GM04503 (cell line): ENCODE measurements at places on chromosomes 13 and 19.

GRCh38 chr13:75196147-75196837 is 285.7 kb downstream of the TBC1D4 start:
- no peak for DNase-seq

DNA sequence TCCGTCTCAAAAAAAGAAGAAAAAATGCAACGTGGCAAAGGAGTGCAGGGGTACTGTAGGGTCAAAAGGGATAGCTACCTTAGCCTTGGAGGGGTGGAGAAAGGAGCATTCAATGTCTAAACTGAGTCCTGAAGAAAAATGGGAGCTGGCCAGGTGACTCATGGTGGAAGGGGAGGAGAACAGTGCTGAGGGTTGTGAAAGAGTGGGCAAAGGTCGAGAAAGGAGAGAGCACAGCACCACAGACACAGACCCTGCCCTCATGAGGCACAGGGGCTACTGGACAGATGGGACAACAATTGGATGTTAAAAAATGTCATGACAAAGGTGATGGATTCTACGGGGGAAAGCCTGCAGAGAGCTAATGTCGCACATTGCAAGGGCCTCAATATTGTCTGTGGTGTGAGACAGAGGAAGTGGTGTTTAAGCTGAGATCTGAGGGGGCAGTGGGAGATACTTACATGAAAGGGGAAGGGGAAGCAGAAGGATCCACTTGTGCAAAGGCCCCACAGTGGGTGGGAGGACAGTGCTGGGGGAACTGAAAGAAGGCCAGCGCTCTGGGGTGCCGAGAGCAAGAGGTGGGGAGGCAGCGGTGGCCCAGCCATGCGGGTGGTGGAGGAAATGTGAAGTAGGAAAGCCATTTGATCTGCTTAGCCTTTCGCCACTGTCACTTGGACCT is 42.9 kb upstream of the URAD start:
- DNase-seq = no peak

DNA sequence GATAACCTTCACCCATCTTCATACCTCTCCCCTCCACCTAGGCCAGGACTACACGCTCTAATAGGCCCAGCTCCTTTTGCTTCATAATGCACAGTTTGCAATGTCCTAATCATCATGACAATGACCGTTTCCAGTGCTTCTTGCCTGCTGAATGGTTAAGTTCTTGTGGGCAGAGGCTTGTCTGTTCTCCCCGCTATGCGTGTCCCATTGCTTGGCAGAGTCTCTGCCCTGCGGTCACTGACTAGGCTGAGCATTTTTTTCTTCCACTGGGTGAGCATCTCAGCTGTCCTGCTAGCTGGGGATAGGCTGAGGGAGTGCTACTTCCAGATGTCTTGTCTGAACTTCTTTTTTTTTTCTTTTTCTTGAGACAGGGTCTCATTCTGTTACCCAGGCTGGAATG is 314.7 kb downstream of the UQCRFS1 start:
- DNase-seq = peak; percentile 30

- no peak for DNase-seq
Observed at GRCh38 chr13:111482126-111482525, 161.7 kb downstream of the TEX29 start.

GRCh38 chr13:94322925-94323763 is 156.3 kb downstream of the DCT start:
- no peak for DNase-seq

DNA sequence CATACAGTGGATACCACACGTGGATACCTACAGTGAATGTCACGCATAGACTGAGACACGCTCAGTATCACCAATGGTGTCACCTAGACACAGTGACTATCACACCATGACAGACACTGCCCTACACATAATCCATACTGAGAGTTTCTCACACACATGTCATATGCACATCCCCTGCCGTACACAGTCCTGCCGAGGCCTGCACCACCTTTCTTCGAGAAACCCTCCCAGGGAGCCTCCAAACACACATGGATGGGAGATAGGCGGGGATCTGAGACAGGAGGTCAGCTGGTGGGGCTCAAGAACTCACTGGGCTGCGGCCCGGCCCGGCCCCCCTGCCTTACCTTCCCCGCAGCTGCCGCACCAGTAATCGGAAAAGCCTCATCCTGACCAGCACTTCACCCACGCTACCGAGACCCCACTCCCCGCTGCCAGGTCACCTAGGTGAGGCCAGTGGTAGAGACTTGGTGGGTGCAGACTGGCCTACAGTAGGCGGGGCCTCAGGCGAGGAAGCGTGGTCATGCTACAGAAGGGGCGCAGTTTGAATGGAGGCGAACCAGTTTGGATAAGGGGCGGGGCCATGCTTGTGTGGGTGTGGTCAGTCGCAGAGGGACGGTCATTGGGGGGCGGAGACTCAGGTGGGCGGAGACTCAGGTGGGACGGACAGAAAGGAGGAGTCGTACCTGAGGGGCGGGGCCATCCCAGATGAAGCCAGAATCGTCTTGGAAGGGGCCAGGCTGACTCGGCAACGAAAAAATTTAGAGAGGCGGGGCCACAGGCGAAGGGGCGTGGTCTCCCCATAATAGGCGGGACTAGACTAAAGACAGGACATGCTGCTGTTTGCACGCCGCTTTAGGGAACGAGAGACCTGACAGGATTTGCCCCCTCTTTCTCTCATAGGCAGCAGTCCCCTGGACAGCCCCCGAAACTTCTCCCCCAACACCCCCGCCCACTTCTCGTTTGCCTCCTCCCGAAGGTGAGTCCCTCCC is 2.1 kb downstream of the MAST1 start:
- DNase-seq = no peak

DNA sequence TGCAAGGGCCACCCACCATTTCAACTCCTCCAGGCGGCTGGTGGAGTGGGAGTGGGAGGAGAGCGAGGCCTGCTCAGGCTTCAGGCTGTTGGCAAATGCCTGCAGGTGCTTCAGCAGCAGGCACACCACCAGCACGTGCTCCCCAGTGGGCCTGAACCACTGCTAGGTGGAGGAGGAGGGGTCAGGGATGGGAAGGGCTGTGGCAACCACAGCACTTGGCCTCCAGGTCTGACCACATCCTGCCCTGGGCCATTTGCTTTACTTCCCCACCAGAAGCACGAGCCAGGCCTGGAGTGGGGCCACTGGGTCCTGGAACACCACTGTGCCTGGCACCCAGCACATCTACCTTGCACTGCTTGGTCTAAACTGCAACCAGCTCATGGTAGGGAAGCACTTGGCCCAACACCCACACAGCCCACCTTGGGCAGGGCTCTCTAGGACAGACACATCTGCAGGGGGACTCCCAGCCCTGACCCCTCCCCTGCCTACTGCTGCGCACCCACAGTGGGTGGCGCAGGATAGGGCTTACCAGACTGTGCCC is 26.2 kb downstream of the TUBA3C start:
- no peak for DNase-seq

DNA sequence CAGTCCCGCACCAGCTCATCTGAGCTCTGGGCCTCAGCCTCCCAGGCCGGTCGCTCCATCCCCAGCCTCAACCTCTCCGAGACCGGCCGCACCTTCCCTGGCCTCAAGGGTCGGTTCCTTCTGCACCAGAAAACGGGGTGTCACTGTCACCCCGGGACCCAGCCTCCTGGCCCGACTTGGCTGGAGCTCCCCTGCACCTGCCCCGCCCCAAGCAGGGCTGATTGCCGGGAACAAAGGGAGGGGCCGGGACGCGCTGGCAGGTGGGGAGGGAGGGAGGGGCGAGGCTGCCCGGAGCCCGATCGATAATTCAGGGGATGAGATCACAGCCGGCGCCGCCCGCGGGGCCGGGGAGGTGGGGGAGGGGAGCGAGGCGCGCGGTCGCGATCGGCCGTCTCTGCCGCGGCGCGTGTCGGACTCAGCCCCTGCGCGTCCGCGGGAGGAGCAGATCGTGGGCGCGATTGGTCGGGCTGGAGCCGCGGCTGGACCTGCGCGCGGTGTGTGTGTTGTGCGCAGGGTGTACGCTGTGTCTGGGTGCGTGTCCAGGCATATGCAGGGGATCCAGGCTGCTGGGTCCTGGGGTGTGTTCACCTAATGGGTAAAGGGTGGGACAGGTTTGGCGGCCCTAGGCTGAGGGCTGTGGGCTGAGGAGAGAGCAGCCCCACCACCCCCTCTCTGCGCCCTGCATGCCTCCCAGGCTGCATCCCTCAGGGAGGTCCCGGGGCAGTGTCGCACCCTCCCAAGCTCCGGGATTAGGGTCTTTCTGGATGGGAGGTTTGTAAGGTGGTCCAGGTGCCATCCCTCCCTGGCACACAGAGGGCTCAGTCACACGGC is 1.1 kb upstream of the SHC2 start:
- no peak for DNase-seq

DNA sequence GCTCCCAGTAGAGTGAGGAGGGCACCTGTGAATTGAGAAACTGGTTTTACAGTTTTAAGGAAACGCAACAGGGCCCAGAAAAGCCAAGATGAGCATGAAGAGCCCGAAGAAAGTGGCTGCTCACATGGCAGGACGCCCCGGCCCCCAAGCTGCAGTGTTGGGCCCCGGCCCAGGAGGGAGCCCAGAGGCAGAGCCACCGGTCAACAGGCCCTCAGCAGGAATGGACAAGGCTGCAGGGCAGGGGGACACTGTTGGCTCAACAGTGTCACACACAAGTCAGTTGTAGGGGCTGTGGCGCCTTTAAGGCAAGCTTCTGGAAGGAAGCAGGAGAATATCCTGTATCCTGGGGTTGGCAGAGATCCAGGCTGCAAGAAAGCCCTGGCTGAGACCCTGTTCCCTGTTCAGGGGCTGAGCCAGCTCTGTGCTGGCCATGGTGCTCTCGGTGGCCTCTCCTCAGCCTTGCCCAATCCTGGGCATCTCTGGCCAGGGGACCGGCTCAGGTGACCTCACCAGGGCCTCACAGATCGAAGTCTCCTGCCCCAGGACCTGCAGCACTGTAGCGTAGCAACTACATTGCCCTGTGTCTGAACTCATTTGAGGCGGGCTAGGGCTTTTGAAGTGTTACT is 28.0 kb downstream of the UPF1 start:
- no peak for DNase-seq

GRCh38 chr13:88979465-88980175 is 1308.4 kb downstream of the SLITRK5 start:
- no peak for DNase-seq

DNA sequence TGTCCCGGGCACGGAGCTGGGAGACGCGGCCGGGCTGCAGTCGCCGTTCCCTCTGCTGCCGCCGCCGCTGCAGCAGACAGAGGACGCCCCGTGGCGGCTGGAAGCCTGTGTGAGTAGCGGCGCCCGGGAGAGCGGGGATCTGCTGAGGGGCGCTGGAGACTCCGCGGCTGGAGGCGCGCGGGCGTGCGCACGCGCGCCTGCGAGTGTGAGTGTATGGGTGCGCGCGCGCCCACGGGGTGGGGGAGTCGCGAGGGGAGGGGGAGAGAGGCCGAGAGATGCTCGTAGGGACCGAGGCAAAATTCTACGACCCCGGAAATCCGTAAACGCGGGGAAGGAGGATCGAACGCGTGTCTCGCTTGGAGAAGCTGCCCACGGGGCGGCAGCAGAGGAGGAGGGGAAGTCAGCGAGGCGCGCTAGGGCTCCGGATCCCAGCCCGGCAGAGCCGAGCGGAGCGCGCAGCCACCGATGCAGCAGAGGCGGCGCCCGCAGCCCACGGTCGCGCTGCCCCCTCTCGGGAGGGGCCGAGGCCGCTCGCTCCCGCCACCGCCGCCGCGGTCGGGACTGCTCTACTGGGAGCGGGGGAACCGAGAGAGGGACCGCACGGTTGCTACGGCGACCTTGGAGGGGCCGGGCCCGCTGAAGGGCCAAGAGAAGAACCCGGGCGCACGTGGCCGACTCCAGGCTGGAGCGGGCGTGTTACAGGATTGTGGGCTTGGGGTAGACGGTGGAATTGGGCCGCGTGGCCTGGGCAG is at the start of gene ENOX1:
TSS of gene ENOX1 (minus strand) at position 207 of the 752 bp plus-strand sequence.
- no peak for DNase-seq

- no peak for DNase-seq
Observed at GRCh38 chr19:15282311-15282705, 50.0 kb downstream of the BRD4 start.

DNA sequence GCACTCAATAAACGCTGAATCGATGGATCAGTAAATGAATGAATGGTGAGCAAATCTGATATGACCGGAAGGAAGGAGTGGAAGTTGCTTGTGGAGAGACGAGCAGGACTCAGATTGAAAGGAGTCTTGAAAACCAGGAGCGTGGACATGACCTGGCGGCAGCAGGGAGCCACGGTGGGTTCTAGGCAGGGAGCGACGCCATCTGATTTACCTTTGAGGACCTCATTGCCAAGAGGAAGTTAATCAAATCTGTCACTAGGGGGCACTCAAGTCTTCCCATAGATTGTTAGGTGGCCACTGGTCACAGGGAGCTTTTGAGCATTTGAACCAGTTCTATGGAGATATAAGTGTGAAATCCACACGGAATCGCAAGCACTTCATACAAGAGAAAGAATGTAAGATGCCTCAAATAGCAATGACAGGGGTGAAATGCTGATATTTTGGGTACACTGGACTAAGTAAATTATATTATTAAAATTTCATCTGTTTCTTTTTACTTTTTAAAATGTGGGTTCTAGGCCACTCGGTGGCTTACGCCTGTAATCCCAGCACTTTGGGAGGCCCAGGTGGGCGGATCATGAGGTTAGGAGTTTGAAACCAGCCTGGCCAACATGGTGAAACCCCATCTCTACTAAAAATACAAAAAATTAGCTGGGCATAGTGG is 9.2 kb upstream of the FBN3 start:
- DNase-seq = no peak

DNA sequence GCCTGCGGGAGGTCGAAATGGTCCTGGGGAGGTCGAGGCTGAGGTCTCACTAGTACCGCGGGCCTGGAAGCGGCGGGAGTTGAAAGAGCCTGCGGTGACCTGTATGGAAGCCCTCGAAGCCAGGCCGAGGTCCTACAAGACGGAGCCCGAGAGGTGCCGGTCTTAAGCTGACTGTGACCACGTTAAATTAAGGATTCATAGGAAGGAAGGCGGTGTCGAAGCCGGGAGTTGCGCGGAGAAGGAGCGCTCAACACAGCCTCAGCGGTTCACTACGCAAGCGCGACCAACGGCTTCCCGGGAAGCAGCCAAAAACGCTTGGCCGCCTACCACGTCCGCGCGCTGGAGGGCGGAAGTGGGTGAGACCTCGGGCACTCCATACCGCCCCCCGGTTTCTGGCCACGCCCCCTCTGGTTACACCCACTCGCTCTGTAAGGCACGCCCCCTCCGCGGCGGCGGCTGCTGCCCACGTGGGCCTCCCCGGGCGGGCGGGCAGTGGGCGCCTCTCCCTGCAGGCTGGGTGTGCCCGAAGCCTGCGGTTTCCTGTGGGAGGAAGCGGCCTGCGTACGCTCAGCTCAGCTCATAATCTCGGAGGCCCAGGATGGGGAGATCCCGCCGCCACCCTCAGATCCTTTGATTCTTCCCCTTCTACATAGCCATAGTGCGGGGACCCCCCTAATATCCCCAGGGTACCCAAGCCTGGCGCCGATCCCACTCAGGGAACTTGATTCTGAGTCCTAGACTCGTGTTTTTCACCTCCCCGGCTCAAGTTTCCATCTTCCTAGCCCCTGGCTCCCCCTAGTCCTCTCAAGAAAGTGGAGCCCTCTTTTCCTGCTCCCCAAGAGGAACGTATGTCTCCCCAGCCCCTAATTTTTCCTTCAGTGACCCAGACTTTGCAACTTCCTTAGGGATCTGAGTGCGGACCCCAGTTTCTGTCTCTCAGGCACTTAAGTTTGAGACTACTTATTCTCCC is 3.4 kb upstream of the EMP3 start:
- DNase-seq = peak; percentile 86

GRCh38 chr13:97911311-97912138 is 42.0 kb upstream of the IPO5 start:
- no peak for DNase-seq
